ENCODE measurements at places on chromosomes 2 and 18. TPM values are rescaled to one million over a fixed set of nuclear protein-coding genes. Genes with fewer than 3 reads are reported as not detected.

- peak; percentile 94 for DNase-seq
Observed at GRCh38 chr2:69789175-69789721, 40.2 kb upstream of the GMCL1 start.

DNA sequence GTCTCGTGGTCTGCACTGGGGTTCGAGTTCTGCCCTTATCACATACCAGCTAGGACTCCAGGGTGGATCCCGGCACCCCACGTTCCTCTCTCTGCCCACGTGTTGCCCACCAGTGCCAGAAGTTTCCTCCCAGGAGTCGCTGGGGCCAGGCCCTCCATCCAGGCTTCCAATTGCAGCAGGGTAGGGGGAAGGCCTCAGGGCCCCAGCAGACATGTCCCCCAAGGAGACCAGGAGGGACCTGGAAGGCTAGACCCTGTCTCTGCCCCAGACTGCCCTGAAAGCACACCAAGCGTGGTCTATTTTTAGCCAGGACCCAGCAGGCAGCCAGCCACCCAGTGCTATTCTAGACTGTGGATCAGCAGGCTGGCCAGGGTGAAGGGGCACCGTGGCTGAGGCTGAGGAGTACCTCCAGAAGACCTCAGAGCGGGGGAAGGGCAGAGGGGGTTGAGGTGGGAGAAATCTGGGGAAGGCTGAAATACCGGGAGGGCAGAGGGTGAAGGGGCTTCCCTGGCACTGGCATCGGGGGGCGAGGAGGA is 18.8 kb upstream of the TNS1 start:
- DNase-seq, result no peak

DNA sequence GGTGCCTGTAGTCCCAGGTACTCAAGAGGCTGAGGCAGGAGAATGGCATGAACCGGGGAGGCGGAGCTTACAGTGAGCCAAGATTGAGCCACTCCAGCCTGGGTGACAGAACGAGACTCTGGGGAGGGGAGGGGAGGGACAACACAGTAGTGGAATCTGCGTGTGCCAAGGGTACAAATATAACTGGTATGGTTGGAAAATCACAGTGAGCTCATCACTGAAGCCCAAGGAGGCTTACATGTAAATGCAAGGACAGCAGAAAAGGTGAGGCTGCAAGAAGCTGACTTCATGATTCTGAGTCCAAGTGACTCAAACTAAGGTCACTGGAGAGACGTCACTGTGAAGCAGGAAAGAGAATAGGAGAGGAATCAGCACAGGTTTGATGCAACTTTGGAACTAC is 9.2 kb downstream of the SEPTIN10 start:
- peak; percentile 92 for DNase-seq

DNA sequence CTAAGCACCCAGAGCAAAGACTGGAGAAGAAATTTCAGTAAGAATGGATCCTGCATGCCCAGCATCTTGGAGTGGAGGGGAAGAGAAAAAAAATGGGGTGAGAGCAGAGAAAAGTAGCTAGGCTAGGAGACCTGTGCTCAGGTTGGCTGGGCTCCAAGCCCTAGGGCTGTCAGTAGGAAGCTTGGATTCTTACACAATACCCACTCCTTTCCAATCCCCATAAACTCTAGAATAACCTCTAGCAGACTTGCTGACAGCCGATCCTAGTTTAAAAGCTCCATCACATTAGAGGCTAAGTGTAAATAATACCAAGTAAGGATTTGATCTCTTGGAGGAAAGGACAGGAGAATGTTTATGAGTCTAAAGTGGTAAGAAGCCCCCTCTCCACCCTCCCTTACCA is 46.2 kb upstream of the NABP1 start:
- peak; percentile 66 for DNase-seq

GRCh38 chr18:42675810-42676209 is 439.7 kb downstream of the RIT2 start:
- no peak for DNase-seq

GRCh38 chr2:208083807-208084206 is 40.5 kb downstream of the CRYGD start:
- DNase-seq, result no peak

GRCh38 chr2:217386041-217386440 is 526.2 kb upstream of the TNP1 start:
- no peak for DNase-seq

DNA sequence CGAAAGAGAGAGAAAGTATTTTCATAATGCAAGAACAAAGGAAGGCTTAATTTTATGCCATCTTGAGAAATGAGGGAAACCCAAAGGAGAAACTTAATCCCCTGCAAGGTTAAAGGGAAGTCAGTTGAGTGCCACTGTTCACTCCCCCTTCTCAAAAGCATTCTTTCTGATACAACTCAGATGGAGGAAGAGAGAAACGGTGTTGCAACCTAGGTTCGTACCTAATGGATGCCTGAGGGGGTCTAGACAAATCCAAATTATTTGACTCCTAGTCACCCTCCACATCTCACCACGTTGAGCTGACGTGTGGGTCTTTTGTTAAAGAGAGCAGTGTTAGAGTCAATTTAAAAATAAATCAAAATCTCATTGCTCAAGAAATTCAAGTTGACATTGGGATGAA is 52.6 kb upstream of the UNC80 start:
- no peak for DNase-seq

- no peak for DNase-seq
Observed at GRCh38 chr18:34115409-34116081, 109.2 kb downstream of the NOL4 start.

DNA sequence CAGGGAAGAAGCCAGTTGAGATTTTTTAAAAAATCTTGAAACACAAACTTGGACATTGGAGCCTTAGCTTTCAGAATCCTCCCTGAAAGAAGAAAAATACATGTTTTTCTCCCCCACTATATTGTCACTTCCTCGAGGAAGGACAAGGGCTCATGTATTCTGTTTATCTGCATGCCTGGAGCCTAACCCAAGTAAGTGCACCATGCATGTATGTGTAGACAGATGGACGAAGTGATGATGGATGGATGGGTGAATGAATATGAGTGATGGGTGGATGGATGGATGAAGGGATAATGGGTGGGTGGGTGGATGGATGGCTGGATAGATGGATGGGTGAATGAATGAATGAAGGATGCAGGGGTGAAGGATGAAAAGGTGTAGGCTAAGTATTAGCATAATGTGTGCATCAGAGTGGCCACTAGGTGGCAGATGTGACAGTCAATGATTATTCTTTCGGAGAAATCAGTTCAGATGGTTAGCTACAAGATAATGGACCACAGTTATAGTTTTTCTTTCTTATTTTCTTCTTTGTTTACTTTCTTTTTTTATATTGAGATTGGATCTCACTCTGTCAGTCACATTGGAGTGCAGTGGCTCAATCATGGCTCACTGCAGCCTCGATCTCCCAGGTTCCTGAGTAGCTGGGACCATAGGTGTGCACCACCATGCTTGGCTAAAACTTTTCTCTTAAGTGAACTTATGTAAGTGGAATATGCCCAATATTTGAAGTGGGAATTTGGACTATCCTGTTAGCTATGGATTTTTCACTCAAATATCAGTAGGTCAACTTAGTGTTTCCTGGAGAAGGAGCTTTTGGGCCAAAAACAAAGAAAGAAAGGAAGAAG is 18.5 kb upstream of the CCDC93 start:
- DNase-seq, result peak; percentile 34

DNA sequence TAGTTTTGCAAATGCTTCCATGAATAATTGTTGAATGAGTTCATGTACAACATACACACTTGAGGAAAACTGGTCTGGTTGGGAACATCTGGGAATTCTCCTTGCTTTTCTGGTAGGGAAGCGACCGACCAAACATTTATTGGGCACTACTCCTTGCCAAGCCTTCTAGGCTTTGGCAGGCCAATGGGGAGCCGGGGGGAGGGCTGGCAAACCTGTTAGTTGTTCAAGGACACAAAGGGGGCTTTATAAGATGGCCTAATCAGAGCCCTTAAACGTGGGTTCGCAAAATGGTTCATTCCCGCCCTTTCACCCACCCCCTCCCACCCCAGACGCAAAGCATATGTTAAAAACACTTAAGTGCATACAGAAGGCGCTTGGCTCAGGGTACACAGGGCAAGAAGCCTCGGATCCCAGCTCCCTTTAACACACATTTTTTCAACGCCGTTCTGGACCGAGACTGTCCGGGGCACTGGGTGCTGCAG is 844 bp upstream of the VSNL1 start:
- DNase-seq, result no peak

DNA sequence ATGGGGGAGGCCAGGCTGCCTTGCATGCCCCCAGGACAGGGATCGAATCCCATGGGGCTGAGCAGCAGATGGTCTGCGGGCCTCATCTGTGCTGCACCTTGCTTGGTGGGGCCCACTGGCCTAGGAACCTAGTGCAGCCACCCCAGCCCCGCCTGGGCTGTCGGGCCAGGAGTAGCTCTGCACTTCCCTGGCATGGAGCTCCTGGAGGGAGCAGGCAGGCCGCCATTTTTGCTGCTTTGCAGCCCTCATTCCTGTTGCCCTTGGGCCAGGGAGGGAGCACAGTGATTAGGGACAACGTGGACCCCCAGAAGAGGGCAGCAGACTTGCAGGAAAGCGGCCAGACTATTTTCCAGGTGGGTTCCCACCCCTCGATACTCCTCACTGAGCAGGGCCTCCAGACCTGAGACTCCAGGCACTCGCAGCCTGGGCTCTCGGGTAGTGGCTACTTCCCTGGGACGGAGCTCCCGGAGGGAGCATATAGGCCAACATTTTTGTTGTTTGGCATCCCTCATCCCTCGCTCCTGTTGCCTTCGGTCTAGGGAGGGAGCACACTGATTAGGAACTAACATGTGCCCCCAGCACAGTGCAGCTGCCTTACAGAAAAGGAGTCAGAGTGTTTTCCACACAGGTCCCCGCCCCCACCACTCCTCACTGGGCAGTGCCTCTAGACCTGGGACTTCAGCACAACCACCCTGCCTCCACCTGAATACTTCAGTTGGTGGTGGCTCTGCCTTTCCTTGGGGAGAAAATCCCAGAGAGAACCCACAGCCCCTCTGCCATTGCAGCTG is 99.5 kb downstream of the MAIP1 start:
- DNase-seq, result no peak

- peak; percentile 51 for DNase-seq
Observed at GRCh38 chr2:197777823-197778407, 7.2 kb downstream of the BOLL start.

DNA sequence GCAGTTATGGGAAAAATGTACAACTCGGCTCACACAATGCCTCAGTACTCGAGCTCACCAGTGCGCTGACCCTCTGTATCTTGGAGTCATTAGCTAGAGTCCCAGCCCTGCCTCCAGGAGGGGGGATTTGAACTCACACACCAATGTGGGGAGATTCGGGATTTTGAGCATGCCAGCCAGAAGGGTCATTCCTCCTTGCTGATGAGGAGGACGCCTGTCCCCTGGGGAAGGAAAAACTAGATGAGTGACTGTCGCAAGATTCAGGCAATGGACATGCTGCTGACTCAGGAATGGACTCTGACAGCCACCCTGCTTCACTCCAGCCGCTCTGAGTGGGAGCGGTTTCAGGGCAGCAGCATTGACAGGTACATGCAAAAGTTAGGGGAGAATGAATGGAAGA is 20.6 kb downstream of the FIGN start:
- DNase-seq, result no peak

- peak; percentile 45 for DNase-seq
Observed at GRCh38 chr2:200585730-200586643, at the start of gene AOX1. Gene AOX1, plus strand, starts transcription at chr2:200586014. Its CDS starts 95 bp downstream, at chr2:200586109.

DNA sequence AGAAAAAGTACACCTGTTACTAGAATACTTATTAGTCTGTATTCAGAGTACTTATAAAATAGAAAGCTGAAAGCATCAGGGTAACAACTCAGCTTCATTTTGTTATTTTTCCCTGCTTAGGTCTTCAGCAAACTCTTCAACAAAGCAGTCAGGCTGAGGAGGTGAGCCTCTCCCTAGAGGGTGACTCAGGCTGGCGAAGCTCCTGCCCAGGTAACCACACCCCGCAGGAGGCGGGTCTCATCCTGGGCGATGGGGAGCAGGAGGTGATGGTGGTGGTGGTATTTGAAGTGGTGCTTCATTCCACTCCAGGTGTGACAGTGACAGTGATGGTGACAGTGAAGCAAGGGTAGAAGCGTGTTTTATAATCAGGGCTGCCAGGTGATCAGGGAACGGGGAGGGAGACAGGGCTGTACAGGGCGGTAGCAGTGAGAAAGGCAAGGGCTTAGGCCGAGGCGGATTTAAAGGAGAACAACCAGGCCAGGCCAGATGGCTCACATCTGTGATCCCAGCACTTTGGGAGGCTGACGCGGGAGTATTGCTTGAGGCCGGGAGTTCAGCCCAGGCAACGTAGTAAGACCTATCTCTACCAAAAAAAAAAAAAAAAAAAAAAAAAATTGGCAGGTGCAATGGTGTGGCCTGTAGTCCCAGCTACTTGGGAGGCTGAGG is 127.1 kb downstream of the SOCS6 start:
- DNase-seq, result no peak

- no peak for DNase-seq
Observed at GRCh38 chr2:29235411-29235810, 120.2 kb downstream of the CLIP4 start.

- DNase-seq, result no peak
Observed at GRCh38 chr2:160454070-160454797, 39.4 kb downstream of the RBMS1 start.

Gene AGAP1
- 15.1 TPM for total RNA-seq

Gene TSPYL6
- total RNA-seq, result not detected

Gene EXOC6B
- 29.7 TPM for total RNA-seq

Gene ABCB11
- total RNA-seq, result not detected

Gene IL1R2
- total RNA-seq, result not detected

Gene UGT1A9
- total RNA-seq, result not detected

Gene SEMA4C
- 13.3 TPM for total RNA-seq

Gene ITGA4
- 20.6 TPM for total RNA-seq

Data from IMR-90 (cell line).